Right renal cortex interstitium (tissue), 3 donors: ENCODE measurements at places on chromosomes 2 and 18. TPM values are rescaled to one million over a fixed set of nuclear protein-coding genes. Genes with fewer than 3 reads are reported as not detected.
A peak's percentile ranks its signal among the peaks of the same experiment; 100 is the strongest.

DNA sequence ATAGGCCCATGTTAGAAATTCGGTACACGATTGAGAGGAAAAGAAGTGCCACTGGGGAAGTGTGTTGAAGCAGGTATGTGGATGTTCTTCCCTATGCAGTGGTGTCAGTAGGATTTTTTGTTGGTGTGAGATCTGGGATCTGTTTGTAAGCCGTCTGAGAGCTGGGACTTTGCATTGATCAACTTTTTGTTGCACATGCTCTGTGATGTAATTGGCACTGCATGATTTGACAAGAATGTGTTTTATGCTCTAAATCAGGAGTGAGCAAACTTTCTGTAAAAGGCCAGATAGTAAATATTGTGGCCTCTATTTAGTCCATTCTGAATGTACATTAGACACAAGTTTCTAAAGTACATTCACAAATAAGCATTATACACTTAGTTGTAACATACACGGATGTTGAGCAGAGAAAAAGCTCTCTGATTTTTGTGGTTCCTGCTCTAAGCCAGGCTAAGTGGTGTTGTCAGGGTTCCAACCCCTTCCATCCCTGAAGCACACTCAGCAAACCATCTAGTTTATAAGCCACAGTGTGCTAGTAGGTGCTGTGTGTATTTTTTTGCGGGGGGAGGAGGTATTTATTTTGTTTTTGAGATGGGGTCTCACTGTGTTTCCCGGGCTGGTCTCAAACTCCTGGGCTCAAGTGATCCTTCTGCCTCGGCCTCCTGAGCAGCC lies 235.6 kb downstream of the NEDD4L start:
- DNase-seq, result no peak

DNA sequence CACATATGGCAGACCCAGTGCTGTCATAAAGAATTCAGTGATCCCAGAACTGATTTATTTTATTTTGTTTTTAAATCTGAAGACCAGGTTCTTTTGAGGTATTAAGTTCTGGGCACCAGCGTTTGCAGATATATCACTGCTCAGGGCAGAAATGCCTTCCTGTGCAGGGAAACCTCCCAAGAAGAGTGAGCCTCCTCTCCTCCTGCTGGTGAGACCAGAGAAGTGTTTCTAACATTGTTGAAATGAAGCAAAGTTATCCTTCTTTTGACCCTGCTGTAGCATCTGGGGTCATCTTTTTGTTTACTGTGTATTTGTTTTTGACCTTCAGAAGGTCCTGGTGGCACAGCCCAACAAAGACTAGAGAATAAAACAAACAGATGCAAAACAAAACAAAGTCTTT lies 94.0 kb downstream of the AQP4 start:
- no peak for DNase-seq

GRCh38 chr2:102041351-102041750 lies 49.6 kb downstream of the IL1R2 start:
- no peak for DNase-seq

GRCh38 chr18:36187193-36187825 lies at the start of gene MOCOS:
Gene MOCOS (plus strand): TSS chr18:36187497. CDS start chr18:36187540, 43 bp downstream.
- peak; percentile 55 for DNase-seq

DNA sequence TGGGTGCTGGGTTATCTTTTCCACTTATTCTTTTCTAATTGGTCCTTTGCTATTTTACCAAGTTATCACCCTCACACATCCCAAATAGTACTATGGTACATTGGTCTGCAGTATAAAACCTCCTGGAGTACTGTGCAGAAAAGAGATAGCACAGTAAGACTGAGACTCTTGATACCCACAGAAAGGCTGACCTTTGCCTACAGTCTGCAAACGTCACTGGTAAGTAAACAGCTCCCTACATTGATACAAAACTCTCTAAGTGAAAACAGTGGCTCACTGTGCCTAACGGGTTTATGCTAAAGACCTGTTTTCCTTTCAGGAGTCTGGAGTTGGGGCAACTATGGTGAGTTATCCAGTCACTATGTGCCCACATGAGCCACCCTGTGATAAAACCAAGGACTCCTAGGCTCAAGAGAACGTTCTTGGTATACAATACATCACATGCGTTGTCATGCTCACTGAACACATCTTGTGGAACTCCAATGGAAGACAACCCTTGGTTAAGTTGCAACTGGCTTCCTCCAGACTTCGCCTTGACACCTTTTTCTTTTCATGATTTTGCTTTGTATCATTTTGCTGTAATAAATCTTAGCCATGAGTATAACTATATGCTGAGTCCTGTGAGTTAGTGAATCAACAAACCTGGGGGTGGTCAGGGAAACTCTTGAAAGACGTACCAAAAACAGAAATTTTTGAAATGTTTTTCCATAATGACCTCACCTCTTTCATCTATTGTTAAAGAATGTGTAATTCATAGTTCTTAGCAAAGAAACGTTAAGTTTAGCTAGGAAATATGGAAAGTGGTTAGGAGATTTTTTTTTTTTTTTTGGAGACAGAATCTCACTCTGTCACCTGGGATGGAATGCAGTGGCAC lies 104.9 kb downstream of the C2orf74 start:
- no peak for DNase-seq

DNA sequence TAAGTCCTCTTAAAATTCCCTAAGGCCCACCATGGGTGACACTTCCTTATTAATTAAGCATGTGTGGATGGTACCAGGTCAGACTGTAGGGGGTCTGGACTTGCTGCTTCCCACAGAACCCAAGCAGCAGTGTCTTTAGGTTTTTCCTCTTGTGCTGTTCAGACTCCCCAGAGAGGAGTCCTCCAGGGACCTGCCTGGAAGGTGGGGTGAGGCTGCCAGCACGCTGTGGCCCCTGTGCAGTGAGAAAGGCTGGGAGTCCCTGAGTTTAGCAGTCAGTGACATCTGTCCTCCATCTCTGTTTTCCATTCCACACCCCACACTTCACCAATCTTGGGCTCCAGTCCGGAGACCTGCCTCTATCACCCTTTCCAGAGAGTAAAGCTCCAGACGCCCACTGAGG lies 18.0 kb upstream of the ST3GAL5 start:
- DNase-seq, result no peak

DNA sequence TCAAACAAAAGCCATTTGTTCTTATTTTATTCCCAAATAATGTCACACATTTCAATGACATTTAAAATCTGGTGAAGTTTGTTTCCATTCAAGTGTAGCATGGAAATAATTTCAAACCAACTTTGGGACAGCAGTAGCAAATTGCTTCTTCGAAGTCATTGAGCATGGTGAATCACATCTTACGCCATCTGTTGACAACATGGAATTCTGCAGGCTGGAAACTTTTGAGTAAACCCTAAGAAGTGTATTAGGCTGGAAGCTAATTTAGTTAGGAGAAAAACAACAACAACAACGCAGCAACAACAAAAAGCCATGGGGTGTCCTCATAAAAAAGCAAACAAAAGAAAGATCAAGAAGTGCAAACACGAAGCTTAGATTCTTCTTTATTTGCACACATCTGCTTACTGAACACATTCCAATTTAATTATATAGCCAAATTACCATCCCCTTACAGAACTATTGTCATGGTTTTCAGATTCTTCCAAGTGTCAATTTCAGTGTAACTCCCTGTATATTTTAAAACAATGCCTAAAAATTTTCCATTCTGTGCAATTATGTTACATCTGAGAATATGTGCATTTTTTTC lies 659.0 kb upstream of the CDH7 start:
- no peak for DNase-seq

GRCh38 chr2:147867050-147867449 lies 22.2 kb downstream of the ACVR2A start:
- DNase-seq, result no peak

- no peak for DNase-seq
Measured at GRCh38 chr2:31440764-31441163, 26.2 kb upstream of the XDH start.

DNA sequence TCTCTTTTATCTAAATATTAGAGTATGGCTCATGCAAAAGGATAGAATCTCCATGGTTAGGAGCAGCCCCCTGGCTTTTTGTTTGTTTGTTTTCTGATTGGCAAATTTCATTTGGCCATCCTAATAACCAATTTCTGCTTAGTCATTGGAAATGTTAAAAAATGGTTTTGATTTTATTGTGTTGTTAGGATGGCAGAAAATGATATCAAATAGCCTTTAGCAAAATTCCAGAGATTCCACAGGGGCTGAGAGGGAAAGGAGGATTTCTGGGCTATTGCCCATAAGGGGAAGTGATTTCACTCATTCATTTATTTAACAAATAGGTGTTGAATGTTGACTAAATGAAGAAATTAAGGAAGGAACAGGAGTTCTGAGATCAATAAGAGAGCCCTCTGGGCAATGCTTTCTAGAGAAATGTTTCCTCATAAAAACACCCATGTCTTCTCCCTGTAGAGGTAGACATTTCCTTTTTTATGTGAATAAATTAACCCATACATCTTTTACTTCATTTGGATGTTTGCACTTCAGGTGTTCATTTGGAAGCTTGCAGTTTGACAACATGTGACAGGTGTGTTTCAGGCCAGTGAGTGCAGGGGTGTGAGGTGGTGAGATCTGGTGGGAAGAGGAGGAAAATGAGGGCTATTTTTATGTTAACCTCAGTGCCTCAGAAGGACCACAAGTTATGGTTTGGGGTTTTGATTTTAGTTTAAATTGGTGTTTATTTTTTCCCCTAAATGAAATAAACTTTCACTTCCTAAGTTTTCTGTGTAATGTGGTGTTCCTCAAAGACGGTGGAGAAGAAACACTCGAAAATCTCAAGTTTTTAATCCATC lies 61.7 kb upstream of the EPC2 start:
- no peak for DNase-seq

- no peak for DNase-seq
Measured at GRCh38 chr2:227674485-227674884, 7.9 kb downstream of the SCYGR5 start.

DNA sequence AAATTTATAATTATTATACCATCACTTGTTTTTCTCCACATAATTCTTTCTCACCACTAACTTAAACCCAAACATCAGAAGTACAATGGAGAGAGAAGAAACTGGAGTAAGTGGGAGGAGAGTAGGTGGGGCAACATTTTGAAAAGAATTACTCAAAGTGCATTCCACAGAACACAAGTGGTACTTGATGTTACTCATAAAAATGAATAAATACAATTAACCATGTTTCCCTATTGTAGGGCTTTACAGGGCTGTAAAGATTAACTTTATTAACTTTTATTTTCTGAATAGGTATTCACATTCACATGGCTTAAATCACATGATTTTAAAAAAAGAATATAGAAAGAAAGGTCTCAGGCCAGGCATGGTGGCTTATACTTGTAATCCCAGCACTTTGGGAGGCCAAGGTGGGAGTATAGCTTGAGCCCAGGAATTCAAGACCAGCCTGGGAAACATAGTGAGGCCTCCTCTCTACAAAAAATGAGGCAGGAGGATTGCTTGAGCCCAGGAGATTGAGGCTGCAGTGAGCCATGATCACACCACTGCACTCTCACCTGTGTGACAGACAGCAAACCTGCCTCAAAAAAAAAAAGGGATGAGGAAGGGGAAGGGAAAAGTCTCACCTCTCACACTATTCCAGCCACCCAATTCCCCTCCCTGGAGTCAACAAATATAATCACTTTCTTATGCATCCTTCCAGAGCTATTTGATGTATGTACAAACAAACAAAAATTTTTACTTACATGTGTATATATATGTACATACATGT lies 47.1 kb downstream of the KCNG3 start:
- DNase-seq, result no peak

DNA sequence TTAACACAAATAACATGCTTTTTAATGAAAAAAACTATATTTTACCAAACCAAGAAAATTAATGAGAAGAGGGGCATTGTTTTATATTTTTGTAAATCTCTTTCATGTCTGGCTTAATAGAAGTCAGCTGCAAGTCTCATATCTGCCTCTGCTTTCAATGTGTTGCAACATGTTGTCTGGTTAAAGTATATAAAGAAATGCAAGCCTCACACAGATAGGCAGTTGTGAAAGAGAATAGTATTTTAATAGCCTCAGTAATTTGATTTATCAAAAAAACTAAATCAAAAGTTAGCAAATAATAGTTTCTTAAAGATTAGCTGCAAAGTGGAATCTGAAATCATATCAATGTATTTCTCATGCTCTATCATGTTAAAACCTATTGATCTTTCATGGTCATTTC lies 52.9 kb upstream of the NCOA1 start:
- no peak for DNase-seq

- DNase-seq, result no peak
Measured at GRCh38 chr2:234691968-234692955, 195.4 kb upstream of the ARL4C start.

DNA sequence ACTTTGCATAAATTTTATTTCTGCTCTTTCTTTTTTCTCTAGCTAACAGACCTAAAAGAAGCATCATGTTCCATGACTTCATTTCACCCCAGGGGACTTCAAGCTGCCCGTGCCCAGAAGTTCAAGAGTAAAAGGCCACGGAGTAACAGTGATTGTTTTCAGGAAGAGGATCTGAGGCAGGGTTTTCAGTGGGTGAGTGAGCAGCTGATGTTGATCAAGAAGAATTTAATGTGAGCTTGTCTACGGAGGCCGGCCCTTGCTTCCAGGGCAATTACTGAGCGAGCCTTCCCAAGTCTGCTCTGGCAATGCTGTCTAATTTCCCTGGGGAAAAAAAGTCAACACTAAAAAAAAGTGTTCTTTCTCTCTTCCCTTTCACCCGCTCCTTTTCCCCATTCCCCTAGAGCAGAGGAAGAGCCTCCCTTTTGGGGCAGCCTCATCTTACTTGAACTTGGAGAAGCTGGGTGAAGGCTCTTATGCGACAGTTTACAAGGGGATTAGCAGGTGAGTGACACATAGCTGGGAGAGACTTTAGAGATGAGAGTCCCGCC lies 1.2 kb downstream of the CDK15 start:
- DNase-seq, result no peak

DNA sequence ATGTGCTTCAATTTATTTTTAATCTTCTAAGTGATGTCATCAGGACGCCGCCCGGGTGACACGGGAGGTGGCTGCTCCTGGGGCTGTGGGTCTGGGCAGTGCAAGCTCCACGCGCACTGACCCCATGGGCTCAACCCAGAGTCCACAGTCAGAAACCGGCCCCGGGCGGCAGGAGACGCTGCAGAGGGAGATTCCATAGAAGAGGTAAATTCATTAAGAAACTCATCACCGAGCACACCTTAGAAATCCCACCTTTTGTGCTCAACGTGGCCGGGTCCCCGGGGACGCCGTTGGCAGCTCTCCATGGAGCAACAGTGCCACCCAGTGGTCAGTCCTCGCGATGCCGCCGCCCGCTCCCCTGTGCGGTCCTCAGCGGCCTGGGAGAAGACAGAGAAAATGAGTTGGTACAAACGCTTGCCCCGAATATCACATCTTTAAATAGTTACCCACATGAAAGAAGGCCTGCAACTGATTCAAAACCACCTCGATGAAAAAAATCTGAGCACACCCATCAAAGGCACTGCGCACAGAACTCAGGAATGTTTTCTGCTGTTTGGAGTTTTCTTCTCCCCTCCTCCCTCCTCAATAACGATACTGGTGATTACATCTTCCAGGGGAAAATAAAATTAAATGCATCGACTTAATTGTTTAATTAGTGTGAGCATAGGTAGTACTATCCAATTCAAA lies 92.6 kb downstream of the CMPK2 start:
- DNase-seq, result peak; percentile 62

Gene GPR45
- not detected for polyA plus RNA-seq

Gene QPCT
- polyA plus RNA-seq, result 16.2 TPM

Gene UGT1A4
- polyA plus RNA-seq, result not detected

Gene MPV17
- 85.0 TPM for polyA plus RNA-seq

Gene DIPK1C
- 0.27 TPM for polyA plus RNA-seq

Gene AGFG1
- 85.1 TPM for polyA plus RNA-seq

Gene LYPD6B
- 28.6 TPM for polyA plus RNA-seq
